Neural crest cell (in vitro differentiated cells): ENCODE measurements at places on chromosomes 3 and 15.

GRCh38 chr3:129961141-129961541 is 13.4 kb upstream of the TRH start:
- DNase-seq: no peak

DNA sequence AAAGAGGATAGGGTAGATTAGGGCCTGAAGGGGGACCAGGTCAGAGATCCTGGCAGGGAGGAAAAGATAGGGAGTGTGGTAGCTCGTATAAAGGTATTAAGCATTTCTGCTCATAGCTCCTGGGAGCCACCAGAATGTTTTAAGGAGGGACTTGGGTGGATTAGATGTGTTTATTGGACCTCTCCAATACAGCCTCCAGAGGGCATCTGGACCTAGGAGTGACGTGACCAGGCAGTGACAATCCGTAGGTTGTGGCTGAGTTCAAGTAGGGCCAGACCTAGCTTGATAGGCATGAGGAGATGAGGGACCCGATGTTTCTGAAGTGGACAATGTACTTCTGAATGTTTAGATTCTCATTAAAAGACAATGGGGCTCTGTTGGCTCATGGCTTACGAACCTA is 435.2 kb downstream of the MCTP2 start:
- DNase-seq: no peak

GRCh38 chr15:44289259-44289790 is 806 bp downstream of the GOLM2 start:
- DNase-seq: no peak

DNA sequence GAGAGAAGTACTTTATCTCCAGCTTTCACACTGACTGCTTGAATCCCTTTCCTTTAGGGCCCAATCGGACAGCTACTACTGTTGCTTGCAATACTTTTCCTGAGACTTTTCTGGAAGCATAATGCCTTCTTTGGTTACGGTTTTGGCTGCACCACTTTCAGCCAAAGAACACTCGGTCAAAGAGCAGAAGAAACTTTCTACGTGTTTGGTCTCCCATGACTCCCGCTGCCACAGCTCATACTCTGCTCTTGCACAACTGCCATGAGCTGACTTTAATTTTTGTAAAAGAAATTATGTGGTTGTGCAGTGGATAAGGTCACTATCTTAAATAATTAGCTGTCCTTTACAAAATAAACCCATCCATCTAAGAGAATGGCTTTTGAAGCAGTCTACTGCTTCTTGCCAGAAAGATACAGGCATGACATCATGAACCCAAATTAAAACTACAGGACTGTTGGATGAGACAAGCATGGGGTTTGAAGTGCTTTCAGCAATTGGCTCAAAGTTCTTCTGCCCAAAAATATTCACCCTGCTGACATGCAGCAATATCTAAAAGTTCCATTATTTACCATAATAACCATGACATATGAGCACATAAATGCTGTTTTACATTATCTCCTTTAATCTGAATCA is 42.0 kb downstream of the PROS1 start:
- no peak for DNase-seq

- no peak for DNase-seq
These were observed 85.0 kb upstream of the XCR1 start for GRCh38 chr3:46112296-46112695.

GRCh38 chr3:126358038-126358815 is 1.0 kb upstream of the KLF15 start:
- no peak for DNase-seq

DNA sequence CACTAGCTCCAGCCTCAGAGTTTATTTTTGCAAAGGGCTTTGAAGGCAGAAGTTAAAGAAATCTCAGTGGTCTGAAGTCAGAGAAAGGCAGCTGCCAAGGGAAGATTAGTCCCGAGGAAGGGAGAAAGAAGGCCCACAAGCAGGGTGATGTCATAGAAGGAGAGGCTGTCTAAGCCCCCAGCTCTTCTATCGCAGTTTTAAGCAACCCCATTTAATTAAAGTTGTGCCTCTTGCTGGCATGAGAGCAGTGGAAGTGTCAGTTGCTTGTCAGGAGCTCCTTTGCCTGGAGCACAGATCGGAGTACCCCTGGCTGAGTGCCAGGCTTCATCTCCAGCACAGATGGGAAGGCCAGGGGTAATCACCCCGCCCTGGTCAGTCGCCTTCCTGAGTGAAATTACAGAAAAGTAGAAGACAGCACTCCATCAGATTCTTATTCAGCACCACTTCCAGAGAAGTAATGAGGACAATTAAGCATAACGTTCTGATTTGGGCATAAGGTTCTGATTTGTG is 530.7 kb downstream of the EPHB1 start:
- DNase-seq: no peak

DNA sequence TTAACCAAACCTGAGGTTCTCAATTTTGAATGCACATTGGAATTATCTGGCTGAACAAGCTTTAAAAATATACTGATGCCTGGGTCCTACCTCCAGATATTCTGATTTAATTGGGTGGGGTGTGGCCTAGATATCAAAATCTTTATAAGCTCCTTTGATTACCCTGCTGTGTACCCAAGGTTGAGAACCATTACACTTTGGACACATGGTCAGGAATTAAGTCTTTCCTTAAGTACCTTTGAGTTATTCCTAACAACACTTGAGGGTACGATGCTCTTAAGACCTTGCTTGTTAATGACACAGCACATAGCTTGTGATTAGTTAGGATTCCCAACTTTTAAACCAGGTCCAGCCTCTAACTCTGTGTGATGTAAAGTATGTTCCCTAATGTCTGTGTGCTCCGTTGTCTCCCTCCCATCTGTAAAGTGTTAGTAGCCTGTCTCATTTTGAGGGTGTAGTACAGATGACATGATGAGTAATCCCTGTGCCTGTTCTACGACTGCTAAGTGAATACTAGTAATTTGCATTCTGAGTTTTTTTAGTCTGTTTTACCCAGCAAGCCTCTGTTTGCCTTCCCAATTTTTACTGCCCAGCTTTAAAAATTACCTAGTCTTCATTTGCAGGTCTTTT is 154.9 kb downstream of the KLHL25 start:
- no peak for DNase-seq

DNA sequence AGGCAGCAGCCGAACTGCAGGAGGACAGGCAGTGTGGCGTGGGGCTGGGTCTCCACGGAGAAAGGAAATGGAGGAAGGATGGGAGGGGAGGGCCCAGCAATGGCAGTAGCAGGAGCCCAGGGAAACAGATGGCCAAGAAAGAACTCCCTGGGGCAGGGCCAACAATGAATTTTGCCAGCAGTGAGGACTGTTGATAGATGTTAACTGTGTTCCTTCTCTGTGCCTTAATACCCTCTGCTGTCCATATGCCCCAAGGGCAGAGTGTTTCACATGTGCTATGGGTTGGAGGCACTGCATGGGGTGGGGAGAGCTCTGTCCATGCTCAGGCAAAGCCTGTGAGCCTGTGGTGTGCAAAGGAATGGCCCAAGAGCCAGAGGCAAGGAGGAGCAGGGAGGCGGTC is 70.8 kb upstream of the POMGNT2 start:
- DNase-seq: no peak

DNA sequence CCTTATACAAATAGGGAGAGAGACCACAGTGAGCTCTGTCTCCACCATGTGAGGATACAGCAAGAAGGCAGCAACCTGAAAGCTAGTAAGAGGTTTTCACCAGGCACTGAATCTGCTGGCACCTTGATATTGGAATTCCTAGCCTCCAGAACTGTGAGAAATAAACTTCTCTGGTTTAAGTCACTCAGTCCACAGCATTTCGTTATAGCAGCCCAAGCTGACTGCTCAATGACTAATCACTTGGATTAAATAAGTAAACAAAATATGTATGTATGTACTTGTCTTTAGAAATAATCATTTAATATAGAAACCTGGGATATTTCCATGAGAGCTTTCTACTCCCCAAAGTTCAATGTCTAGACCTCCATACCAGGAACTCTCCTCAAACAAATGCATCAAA is 162.0 kb downstream of the IMPG2 start:
- no peak for DNase-seq

DNA sequence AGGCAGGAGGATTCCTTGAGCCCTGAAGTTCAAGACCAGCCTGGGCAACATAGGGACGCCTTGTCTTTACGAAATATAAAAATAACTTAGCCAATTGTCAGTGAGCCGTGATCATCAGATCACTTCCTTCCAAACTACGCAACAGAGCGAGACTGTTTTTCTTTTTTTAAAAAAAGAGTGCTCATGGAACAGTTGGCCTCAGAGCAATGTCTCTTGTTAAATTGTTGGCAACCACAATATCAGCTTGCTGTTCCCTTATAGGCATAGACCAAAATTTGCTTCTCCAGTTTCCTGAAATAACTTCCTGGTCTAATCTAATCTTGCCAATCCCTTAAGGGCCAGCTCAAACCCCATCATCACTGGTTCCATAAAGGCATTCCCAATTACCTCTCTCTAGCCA is 93.3 kb upstream of the SLC4A7 start:
- DNase-seq: no peak

DNA sequence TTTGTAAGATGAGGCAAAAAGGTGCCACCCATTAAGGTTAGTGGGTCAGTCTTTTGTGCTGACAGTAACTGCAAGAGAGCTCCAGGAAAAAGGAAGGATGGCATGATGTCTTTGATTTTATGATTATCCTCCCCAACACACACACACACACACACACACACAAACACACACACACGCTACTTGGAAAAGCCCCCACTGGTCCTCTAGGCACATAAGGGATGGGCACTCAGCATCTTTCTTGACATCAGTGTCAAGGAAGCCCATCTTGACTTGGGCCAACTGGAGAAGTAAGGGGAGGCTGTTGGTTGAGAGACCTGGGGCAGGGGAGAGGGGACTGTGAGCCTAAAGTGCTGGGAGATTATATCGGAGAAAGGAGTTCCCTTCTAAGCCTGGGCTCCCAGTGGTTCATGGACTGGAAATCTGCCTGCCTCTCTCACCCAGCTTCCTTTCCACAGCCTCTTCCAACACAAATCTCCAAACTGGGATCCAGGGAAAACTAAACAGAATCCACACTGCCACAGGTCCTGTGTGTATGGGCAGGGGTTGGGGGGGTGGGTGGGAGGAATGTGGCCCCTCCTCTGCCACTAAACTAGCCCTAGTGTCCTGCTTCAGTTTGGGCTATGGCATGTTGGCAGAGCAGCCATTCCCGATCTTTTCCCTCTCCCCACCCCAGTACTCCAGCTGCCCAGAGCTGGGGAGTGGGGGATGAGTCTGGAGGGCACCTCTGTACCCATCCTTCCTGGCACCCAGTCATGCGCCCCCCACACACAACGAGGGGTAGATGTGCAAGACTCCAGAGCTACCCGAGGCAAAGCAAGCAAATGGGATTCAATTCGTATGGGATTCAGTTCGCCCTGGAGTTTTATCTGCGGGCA is 1.6 kb downstream of the AMOTL2 start:
- no peak for DNase-seq

GRCh38 chr3:25906132-25906906 is 116.4 kb downstream of the OXSM start:
- no peak for DNase-seq
